IPS DF 19.7 (cell line): ENCODE measurements at places on chromosomes 3 and 15.
A peak's percentile ranks its signal among the peaks of the same experiment; 100 is the strongest.

- DNase-seq = no peak
Observed at GRCh38 chr3:147418808-147419701, 9.9 kb downstream of the ZIC1 start.

DNA sequence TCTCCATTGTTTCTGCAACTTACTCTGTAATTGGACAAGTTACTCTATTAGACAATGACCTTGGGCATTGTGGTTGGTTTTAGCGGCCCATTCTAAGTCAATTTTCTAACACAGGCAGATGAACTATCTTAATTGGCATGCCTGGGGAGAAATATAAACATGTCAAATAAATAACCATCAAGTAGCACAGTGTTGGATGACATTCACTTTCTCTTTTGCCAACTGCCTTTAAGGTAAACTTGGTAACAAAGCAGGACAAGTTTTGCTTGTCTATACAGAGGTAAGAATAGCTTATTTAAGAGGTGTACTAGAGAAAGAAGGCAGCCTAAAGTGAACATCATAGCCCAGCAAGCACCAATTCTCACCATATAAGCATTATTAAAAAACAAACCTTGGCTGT, 599.6 kb downstream of the GBE1 start:
- DNase-seq = no peak

DNA sequence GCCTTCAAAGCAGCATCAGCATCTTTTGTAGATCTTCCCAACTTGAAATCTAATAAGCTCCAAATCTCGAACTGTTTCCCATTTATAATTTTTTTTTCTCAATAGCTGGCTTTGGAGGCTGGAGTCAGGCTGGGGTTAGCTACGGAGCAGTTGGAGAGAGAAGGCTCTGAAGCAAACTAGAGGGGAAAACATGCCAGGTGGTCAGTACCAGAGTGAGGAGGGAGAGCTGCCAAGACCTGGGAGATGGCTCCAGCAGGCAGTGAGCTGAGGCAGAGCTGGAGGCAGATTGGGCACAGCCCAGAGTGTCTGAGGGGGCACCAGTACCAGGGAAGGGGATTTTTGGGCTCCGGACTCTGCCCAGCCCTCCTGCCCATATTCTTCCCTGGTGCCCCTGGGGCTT, 311.2 kb downstream of the RPLP1 start:
- no peak for DNase-seq

- DNase-seq = no peak
Observed at GRCh38 chr3:3178498-3179328, 778 bp downstream of the CRBN start.

- DNase-seq = no peak
Observed at GRCh38 chr3:134367869-134368750, 6.1 kb downstream of the AMOTL2 start.

DNA sequence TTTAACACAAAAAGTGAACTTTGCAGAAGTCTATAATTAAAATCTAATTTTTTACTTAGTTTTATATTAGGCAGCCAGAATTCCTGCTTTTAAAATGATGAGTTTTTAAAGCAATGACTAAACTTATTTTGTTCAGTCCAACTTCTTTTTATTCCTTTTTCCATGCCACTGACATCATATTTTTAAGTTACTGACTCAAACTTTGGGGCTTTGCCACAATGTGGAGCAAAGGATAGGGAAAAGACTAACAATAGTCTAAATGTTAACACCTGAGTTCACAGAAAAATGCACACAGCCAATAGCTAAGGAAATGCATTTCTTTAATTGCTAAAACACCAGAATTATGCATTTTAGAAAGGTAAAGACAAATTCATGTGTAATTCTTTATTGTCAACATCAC, 647.6 kb upstream of the DPPA4 start:
- no peak for DNase-seq

DNA sequence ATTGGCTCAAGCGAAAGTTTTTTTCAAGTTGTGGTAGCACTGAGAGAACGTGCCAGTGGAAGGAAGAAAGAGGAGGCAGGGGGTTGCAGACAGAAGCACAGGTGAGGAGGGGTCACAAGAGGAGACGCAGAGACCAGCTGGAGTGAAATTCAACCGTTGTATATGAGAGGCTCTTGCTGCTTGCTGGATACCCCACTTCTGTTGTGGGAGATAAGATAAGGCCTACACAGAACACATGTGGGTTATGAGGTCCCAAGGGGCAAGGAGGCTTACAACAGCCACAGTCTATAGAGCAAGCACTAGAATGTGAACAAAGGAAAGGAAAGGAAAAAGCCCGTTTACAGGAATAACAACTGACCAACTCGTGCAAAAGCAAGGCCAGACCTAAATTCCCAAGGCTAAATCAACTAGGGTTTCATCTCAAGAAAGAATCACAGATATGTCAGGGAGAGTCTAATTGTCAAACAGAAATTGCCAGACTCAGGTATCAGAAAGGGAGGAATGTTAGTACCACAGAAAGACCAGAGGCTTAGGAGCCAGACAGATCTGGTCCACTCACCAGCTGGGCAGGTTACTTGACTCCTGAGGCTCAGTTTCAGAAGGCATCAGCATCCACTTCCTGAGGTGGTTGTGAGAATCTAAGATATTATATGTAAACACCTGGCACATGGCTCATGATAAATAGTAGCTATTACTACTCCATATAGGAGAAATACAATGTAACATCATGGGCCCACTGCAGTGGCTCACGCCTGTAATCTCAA, 60.9 kb downstream of the MSL2 start:
- no peak for DNase-seq

DNA sequence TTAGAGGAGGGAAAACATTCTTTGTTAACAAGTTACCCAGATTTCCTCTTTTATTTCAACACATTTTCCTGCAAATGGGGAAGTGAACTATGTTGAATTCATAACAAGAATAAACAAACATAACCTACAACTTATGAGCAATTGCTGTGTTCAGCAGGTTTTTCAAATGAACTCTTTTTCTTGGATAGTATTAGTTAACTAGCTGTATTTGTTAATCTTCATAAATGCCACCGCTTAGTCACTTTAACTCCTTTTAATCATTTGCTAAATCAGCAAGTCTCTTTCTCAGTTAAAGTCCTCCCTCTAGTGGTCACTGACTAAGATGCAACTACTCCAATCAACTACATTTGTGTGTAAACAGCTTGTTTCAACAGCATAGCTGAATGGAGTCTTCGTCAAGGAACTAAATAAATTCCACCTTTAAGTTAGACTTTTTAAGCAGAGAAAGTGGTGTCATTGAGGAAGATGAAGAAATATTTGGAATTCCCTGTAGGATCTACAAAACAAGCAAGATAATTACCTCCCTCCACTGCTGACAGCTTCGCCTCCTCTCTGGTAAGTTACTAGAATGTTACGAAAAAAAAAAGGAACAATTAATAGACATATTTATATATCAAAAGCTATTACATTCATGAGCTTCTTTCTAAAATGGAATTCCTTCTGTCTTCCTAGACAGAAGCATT, 1122.0 kb downstream of the ROBO1 start:
- peak; percentile 60 for DNase-seq

- no peak for DNase-seq
Observed at GRCh38 chr3:130795396-130795795, 48.8 kb upstream of the PIK3R4 start.

DNA sequence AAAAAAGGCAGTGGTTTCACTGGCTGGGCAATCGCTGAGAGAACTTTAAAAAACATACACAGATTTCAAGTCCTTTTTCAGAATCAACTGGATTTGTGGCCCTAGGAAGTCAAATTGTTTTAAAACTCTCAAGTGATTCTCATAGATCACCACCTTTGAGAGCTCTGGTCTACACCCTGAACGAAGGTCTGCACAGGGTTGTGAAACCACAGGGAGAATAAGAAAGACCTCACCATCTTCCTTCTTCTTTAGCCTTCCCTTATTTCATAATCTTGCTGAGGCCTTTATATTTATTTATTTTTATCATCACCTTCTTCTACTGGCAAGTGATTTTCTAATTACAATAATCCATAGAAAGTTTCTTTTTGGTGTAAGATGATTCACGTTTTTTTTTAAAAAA, 58.1 kb downstream of the FOXP1 start:
- DNase-seq = no peak

GRCh38 chr3:69385723-69386555, at the start of gene FRMD4B:
FRMD4B (minus strand) TSS chr3:69386088; CDS start chr3:69385989, 99 bp downstream.
- DNase-seq = no peak

- DNase-seq = no peak
Observed at GRCh38 chr15:78761891-78762385, 49.3 kb downstream of the ADAMTS7 start.

GRCh38 chr15:90660195-90660998, 56.7 kb upstream of the BLM start:
- DNase-seq = no peak

DNA sequence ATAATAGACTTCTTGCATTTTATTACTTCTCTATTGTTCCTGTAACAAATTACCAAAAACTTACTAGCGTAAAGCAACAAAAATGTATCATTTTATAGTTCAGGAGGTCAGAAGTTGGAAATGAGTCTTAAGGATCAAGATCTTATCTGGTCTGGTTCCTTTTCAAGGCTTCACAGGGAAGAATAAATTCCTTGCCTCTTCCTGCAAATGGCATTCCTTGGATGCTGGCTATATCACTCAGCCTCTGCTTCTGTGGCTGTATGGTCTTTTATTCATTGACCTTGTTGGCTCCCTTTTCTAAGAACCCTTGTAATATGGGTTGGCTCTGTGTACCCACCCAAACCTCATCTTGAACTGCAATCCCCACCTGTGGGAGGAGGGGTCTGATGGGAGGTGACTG, 478.4 kb upstream of the THBS1 start:
- DNase-seq = no peak

- peak; percentile 52 for DNase-seq
Observed at GRCh38 chr3:106609666-106610301, 741.0 kb upstream of the CBLB start.

DNA sequence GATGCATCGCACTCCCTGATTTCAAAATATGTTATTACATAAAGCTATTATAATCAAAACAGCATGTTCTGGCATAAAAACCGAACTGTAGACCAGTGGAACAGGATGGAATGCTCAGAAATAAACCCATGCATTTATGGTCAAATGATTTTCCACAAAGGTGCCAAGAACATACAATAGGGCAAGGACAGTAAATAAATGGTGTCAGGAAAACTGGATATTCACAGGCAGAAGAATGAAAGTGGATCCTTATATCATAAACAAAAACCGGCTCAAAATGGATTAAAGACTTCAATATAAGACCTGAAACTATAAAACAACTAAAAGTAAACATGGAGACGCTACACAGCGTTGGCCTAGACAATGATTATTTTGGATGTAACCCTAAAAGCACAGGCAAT, 22.6 kb downstream of the USP50 start:
- DNase-seq = no peak

- DNase-seq = no peak
Observed at GRCh38 chr3:126083511-126083912, 412 bp downstream of the SLC41A3 start.

DNA sequence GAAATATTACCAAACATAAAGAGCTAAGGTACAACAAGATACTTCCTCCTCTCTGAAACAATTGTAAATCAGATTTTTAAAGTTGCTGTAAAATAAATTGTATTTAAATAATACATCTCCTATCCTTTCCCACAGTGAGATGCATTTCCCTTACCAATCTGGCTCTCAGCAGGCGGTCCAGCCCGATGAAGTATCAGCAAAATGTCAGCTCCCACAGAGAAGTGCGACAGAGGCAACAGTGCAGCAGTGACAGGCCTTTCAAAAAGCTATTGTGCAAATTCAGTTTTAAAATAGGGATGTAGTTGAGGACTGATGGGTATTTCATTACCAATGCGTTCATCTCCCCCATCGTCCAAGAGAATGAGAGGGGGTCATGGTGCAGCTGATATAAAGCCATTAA, 733.2 kb upstream of the GOLIM4 start:
- DNase-seq = no peak

GRCh38 chr3:72336821-72337479, 511.3 kb downstream of the SHQ1 start:
- DNase-seq = no peak

- DNase-seq = no peak
Observed at GRCh38 chr3:41092844-41093243, 106.5 kb upstream of the CTNNB1 start.

DNA sequence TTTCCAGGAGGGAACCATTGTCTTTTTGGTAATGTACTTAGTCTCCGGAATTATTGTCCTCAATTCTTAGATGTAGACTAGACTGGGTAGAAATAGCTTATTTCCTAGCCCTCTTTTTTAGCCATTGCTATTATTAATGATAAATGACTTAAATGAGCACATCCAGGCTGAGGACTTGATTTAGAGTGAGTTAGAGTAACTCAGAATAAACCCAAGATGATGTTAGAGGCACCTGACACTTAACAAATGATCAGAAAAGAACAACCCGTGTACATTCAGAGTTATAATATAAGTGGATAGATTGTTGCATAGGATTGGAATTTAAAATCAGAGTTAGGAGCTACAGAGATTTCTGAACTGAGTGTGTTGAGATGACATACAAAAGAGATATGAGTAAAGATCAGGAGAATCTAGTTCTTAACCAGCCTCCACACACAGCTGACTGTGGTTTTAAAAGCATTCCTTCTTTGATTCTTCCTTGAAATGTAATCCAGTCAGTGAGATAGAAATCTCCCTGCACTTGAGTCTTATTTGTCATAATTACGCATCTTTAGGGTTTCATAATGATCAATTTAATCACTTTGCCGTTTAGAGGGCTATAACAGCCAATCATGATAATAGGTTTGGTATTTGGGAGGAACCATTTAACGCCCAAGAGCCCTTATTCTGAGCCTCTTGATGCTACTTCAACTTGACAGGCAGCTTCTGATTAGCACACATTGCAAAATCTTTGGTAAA, 366.5 kb downstream of the GAP43 start:
- no peak for DNase-seq

- DNase-seq = no peak
Observed at GRCh38 chr15:77538027-77538451, 94.7 kb downstream of the LINGO1 start.

DNA sequence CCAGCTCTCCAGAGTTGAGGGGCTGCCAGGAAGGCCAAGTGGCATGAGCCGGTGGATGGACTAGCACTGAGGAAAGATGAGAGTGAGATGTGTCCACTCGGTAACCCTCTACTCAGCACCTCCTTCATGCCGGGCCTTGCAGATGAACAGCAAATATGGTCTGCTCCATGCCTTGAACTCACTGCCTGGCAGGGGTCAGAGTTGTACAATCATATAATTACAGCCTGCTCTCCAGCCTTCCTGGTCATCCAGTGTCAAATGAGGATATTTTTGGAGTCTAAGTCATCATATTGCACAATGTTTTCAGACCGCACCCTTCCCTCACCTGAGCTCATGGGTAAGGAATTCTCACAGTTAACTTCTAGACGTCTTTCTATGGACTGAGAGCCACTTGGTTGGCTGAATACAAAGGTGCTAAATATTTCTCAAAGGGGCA, 4.9 kb downstream of the MGLL start:
- DNase-seq = no peak
